ENCODE measurements at places on chromosomes 6 and 20.

- DNase-seq, result peak; percentile 28
Observed at GRCh38 chr6:159720708-159721107, 6.6 kb upstream of the WTAP start.

DNA sequence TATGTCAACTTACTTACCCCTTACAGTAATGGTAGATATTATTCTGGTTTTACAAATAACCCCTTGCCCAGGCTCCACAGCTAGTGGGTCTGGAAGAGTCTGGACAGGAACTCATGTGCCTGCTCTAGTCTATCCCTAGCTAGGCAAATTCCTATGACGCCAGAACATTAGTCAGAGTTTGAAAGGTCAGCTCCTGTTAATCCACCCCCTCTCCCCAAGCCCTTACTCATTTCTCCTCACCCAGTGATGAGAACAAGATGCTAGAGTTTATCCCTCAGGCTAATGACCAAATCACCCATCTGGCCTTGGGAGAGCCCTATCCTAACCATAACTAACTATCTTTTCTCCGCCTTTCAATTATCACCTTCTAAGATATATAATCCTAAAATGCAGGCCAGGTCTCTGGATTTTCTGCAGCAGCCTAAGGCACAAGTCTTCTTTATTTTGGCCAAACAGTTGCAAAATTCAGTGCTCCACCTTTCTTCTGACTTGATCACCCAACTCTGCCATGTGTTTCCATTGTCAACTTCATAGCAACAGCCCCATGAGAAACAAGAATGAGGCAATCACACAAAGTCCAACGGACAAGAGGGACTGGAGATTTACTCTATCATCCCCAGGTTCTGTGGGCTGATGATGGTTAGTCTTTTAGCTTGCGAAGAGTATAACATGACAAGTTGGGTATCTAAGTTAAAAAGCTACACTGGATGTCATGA, 113.3 kb downstream of the TASP1 start:
- no peak for DNase-seq

DNA sequence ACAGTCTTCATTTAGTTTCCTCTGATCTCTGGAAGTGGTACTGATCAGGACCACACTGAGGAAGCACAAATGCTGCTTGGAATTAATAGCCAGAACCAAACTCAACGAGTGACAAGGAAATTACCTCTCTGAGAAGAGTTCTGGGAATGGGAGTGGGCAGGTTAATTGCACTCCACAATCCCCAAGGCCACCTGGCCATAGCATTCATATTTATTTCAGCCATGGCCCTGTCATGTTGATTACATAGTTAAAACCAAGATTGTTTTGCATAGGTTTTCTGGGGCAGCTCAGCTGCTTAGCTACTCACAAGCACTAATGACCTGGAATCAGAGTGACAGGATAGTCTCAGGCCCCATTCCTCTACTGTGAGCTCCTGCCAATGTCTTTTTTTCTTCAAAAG, 230.2 kb upstream of the RIMS1 start:
- no peak for DNase-seq

DNA sequence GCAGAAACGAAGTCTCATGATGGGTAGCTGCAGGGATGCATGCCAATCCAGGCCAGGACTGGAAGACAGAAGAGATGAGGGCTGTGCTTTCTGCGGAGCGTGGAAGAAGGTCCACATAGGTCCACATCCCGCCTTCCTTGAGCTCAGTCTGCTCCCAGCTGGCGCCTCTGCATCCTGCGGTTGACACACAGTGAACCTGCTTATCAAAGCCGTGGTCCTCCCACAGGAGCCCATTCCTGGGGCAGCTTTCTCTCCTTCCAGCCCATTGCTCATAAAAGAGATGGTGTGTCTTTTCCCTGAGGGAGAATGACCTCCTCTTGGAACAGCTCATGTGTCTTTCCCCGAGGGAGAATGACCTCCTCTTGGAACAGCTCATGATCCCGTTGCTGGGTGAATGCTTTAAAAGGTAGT, 225.4 kb downstream of the CDH4 start:
- DNase-seq, result no peak

- no peak for DNase-seq
Observed at GRCh38 chr20:1489764-1490436, 1.3 kb downstream of the SIRPB2 start.

DNA sequence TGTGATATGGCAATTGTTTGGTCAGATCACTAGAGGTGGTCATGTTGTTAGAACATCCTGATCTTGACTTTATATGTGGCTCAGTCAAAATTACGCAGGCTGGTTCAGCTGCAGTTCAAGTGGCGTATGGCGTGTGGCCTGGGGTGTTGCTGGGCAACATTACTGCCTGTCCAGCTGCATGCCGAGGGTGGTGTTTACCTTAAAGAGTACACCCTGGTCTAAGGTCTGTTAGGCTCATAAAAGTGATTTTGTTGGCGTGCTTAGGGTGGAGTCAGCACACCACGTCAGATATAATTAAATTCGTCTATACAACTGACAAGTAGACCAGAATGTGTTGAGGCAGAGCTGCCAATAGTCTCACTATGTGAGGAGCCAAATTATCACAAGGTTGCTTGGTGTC, 55.6 kb upstream of the NEDD9 start:
- DNase-seq, result no peak

DNA sequence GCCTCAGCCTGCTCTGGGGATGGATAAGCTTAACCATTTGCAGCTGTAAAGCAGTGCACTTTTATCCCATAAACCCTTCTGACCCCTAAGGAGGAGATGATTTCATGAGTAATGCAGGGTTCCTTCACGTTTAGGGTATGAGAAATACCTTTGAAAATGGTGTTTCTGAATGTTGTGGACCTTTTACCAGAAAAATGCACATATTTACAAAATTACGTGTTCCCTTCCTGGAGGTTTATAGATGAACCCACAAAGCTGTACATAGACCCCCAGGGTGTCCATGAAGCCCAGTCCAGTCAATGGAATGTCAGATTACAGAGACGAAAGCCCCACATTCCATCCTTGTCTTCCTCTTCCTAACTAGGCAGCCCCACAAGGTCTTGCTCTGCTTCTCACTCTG, 78.6 kb upstream of the INSM1 start:
- DNase-seq, result no peak

DNA sequence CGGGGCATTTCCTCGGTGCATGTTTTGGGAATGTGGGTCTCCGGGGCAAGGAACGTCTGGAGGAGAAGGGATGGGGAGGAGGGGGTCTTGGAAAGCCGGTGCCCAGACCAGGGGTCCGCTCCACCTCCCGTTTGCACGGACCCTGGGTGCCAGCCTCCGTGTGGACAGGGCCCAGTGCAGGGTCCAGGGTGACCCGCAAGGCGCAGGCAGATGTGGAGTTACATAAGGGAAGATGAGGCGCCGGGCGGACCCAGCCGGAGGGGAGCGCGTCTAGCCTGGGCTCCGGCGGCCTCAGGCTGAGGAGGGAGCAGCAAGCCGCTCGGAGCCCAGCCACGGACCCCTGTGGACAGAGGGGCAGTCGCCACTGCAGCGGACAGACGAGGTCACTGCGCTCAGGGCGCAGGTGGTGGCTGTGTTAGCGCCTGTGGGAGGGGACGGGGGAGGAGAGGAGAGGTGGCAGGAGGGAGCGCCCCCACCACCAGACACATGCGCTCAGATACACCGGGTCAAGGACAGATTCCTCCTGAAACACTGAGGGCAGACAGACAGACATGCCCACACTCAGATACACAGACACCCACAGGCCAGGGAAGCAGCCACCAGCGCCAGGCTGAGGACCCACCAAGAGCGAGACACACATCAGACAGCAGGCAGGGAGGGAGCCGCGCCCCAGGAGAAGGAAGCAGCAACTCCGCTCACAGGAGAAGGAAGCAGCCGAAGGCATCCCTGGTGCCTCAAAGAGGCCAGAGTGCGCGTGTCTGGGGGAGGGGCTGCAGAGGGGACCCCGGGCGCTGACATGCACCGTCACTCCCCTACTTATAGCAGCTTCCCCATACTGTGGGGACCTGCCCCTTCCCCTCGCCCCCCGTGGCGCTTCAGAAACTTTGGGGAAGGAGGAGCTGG, 839 bp upstream of the HRH3 start:
- DNase-seq, result no peak

DNA sequence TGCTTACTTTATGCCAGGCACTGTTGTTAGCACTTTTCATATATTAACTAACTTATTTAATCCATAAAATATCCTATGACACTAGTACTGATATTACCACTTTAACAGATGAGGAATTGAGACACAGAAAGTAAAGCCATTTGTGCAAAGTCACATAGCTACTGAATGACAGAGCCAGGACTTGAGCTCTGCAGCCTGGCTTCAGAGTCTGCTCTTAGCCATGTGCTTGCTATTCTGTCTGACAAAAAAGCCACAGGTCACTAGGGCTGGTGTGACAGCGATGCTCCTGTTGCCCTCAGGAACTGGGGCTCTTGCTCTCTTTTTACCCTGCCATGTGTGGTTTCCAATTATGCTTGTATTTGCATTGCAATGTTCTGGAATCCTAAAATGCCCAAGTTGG, 44.7 kb upstream of the RNF8 start:
- no peak for DNase-seq

DNA sequence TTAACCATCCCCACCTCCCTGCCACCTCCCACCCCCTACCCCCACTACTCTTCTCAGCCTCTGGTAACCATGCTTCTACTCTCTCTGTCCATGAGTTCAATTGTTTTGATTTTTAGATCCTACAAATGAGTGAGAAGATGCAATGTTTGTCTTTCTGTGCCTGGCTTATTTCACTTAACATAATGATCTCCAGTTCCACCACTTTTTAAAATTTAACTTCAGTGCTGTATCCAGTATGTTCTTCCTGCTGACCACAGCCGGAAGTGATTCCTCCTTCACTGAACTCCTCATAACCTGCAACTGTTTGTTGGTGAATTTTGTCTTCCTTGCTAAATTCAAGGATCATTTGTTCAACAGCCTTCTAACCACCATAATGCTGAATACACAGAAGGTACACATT, 3.9 kb downstream of the MAP7 start:
- no peak for DNase-seq
